ENCODE measurements at places on chromosomes 1 and 21.
A peak's percentile ranks its signal among the peaks of the same experiment; 100 is the strongest.

GRCh38 chr1:34155860-34156259 is 9.2 kb downstream of the CSMD2 start:
- no peak for DNase-seq

DNA sequence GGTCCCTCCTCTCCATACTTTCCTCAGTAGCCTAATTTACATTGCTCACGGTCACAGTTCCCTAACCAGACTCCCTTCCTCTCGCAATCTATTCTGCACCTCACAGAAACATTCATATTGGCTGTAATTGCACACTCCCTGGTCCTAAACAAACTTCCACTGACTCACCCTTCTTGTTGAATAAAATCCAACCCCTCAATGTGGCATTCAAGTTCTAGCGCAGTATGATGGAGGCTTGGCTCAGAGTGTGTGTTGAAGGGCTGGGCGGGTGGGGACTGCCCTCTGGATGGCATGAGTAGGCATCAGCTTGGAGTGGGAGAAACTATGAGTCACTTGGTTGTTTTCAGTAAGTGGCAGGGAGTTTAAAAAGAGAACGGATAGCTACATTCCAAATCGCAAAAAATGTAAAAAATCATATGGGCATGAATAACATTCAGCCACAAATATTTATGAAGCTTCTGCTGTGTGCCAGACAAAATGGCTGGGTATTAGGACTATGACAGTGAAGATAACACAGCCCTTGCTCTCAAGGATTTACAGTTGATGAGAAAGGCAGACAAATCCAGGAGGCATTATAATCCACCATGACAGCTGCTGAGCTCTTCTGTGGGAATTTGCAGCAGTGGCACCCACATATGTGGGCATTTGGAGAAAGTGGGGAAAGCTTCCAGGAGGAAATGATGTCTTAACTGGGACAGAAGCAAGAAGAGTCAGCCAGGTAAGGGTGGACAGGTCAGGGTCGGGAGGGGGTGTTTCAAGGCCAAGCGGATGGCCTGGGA is 42.2 kb upstream of the LYST start:
- no peak for DNase-seq

DNA sequence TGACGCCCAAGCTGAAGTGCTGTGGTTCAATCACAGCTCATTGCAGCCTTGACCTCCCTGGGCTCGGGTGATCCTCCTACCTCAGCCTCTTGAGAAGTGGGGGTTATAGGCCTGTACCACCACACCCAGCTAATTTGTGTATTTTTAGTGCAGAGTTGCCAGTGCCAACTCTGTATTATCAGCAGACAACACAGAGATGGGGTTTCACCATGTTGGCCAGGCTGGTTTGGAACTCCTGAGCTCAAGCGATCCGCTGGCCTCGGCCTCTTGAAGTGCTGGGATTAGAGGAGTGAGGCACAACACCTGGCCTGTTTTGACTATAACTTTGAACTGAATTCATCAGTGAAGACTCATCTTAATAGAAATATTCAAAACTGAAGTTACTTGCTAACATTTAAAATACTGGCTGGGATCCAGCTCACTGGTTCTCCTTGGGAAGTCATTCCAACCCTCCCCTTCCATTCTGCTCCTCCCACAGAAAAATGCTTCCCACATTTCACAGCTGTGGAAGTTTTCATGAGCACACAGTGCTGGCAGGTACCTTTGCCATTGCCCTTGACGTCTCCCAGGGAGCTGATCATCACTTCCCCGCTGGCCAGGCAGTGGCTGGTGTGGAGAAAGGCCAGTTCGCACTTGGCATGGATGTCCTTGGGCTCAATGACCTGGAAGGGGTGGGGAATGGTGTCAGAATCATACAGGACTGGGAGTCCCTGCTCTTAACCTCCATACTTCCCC is 4.7 kb downstream of the SELENBP1 start:
- no peak for DNase-seq

DNA sequence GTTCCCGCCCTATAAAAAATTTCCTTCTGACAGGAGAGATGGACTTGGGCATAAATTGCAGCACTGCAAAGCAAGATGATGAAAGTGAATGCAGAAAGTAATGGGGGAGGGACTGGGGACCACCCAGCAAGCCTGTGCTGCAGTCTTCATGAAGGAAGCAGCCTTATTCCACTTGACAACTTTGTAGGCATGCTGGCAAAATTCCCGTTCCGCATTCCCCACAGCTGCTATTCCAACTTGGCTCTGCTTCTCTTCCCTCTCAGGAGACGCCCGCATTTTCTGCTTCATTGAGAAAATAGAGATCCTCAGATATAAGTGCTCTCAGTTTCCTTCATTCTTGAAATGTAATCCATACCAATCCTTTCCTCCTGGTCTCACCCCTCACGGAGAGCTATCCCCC is 2.4 kb downstream of the HMGB4 start:
- DNase-seq = no peak

- no peak for DNase-seq
These were observed 166.1 kb upstream of the HMGB4 start for GRCh38 chr1:33697816-33698215.

GRCh38 chr1:27176323-27176722 is 21.4 kb upstream of the SLC9A1 start:
- no peak for DNase-seq

- DNase-seq = no peak
These were observed 1.8 kb upstream of the ETNK2 start for GRCh38 chr1:204153667-204154066.

- no peak for DNase-seq
These were observed 23.4 kb upstream of the IGSF3 start for GRCh38 chr1:116690849-116691406.

GRCh38 chr1:42130061-42130660 is 23.0 kb upstream of the GUCA2B start:
- DNase-seq = no peak

GRCh38 chr1:179708434-179709195 is 34.5 kb upstream of the FAM163A start:
- DNase-seq = no peak

- no peak for DNase-seq
These were observed 29.0 kb downstream of the SPEN start for GRCh38 chr1:15876357-15877055.

- DNase-seq = no peak
These were observed 103.3 kb downstream of the RABGAP1L start for GRCh38 chr1:174262349-174263241.

DNA sequence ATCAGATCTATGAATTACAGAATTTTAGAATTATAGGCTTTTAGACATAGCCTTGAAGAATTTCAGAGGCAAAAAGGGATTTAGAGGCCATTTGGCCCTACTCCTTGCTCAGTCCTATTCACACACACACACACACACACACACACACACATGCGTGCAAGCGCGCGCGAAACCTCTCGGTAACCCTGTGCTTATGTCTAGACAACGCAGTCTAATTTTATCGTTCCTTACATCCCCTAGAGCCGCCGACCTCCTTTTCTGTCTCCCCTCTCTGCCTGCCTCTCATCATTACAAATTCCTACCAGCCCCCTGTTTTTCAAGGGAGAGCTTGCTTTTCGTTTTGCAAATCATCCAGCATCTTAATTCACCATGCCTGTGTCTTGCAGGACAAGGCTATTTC is 252.1 kb downstream of the FOXD2 start:
- DNase-seq = no peak

- no peak for DNase-seq
These were observed 26.5 kb downstream of the SCCPDH start for GRCh38 chr1:246750752-246751151.

- no peak for DNase-seq
These were observed 28.0 kb upstream of the PAX7 start for GRCh38 chr1:18602533-18603211.

DNA sequence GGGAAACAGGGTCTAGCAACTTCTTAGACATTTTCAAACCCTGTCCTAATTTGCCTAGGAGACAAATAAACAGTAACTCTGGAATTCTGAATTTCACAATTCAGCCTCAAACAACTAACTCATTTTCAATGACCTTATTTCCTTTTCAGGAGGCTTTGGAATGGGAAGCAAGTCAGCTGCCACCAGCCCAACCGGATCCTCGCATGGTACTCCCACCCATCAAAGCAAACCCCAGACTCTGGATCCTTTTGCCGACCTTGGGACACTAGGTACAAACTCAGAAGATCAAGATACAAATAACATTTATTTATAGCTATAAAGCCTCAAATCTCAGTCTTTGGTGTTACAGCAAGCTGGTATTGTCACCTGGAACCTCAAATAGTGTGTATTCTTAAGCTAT is 18.9 kb upstream of the LEPR start:
- no peak for DNase-seq

DNA sequence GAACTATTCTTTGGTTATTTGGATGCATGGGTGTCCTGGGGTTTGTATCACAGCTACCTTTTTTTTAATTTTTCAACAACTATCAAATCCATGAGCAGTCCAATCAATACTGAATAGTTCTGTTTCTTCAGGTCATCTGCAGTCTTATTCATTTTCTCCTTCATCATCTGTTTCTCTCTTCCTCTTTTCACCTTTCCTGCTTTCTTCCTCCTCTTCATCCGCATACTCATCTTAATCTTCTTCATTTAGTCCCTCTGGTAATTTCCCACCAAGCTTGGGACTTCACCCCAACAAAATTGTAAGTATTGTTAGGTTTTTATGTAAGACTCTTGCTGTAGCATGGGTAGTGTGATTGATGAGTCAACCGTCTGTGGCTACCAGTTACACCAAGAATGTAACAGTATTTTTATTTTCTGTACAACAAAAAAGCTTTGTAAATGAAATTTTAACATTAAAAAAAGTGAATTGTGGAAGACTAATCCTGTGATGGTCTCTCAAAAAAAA is 184.1 kb upstream of the RNPC3 start:
- no peak for DNase-seq

GRCh38 chr1:228783418-228784040 is 48.2 kb downstream of the RHOU start:
- no peak for DNase-seq

- DNase-seq = peak; percentile 38
These were observed 55.9 kb downstream of the ITPKB start for GRCh38 chr1:226682871-226683814.

GRCh38 chr1:193700710-193701355 is 514.4 kb upstream of the B3GALT2 start:
- no peak for DNase-seq

GRCh38 chr1:65827346-65827745 is 34.7 kb downstream of the PDE4B start:
- DNase-seq = no peak

DNA sequence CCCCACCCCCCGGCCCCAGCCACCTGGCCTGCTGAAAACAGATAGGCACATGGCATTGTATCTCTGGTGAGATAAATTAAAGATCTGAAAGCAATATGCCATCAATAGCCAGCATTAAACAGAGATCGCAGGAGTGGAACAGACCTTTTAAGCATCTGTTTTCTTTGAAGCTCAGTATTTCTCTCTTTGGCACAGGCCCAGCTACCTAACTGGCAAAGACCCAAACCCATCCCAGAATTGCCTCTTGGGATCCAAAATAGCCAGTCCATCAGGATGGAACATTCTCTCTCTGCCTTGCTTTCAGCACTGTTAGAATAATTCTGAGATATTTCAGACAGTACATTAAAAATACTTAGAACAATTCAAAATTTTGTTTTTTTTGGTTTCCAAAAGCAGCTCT is 46.0 kb downstream of the KCNJ6 start:
- no peak for DNase-seq

All from activated CD4-positive, alpha-beta T cell treated with anti-CD3 and anti-CD28 coated beads for 4 hours (primary cell).